ELR (cell line): ENCODE measurements at places on chromosomes 2 and 18.

DNA sequence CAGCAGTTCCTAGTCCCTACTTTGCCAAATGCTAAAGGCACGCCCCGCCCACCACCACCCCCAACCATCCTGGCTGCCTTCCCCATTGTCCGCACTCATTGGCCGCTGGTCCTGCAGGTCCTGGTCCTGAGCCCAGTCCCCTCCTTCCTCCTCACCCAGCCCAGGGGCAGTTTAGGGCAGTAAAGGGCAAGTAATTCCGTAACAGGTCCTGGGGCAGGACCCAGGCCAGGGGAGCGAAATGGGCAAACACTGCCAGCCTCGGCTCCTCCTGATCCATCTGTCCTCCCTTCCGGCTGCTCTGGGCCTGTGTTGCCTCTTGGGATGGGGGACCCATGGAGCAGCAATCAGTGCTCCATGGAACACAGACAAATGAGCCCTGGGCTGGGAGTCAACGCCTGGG is 6.1 kb downstream of the ADCY3 start:
- no peak for DNase-seq

- peak; percentile 45 for DNase-seq
Observed at GRCh38 chr2:236535024-236535423, 34.6 kb upstream of the ACKR3 start.

DNA sequence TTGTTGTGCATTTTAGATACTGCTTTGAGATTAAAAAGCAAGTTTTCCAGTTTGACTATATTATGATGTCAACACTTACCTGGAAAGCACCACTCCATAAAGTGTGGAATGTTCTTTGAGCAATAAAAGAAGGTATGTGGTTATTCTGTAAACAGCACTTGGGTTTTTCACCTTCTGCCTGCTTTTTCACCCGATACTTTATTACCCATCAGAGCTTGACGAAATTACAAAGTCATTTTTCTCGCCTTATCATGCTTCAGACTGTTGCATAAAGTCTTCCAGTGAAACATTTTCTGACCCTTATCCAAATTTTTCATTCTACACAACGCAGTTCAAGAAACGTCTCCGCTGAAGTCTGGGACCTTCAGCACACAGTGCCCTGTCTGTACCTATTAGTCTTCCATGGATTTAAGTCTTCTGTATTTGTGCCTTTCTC is 25.2 kb downstream of the CAB39 start:
- no peak for DNase-seq

DNA sequence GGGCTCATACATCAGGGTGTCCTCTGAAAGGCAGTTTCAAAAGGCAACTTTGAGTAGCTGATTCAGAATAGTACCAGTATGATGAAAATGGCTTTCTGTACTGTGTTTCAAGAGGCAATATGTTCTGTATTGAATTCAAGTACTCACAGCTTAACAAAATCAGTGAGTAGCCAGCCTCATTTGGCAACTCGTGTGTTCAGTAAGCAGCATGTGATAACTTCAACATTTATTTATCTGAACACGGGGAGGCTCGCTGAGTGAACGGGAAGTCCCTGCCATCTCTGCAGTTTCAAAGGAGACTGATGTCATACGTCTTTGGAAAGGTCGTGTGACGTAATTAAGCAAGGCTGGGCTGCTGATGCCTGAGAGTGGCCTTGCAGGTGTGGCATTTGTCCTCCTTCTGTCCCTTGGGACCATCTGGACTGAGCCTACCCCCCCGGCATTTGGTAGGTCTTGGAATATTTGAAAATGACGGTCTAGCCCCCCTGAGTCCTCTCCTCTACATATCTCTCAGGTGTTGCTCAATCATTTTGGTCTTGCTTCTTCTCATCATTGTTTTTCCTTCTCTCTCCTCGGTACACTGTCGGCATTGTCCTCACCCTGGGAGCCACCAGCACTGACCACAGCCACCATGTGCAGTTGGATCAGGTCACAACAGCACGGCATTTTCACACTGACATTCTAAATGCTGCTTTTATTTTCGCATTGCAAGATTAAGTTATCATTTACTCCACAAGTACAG is 62.8 kb downstream of the SMIM21 start:
- DNase-seq = no peak

GRCh38 chr2:15943378-15944280 is 3.3 kb downstream of the MYCN start:
- DNase-seq = no peak

DNA sequence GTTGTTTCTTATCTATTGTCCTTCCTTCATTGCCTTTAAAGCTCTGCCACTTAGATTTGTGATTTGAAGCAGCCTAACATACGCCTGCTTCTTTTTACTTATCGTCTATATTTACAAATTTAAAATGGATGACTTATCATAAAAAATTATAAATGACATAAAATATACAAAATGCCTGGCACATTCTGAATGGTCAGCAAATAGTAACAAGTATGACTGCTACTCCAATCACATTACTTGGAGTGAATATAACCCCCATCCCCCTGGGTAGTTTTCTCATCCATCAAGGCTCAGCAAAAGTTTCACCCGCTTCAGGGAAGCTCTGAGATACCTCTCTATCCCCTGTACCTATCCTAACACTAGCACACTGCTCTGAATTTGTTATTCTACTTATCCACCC is 708.9 kb downstream of the ERBB4 start:
- DNase-seq = no peak

DNA sequence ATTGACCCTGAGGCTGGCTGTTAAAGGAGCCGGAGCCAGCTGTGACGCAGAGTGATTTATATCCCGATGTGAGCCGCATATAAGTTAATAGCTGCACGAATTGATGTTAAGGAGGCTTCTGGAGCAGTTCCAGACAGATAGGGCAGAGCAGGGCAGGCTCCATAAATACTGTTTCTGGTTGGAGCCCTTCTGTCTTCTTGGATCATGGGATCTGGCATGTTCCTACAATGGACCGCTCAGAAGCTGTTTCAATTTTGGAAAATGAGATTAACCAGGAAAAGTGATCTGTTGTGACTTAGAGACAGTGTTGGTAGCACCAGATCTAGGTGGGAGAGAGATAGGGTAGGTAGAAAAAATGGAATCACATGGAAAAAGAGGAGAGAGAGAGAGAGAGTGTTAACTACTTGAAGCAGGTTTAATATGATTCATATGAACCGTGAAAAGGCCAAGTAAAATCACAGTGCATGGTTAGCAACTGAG is 4.8 kb upstream of the IGFBP5 start:
- DNase-seq = no peak

DNA sequence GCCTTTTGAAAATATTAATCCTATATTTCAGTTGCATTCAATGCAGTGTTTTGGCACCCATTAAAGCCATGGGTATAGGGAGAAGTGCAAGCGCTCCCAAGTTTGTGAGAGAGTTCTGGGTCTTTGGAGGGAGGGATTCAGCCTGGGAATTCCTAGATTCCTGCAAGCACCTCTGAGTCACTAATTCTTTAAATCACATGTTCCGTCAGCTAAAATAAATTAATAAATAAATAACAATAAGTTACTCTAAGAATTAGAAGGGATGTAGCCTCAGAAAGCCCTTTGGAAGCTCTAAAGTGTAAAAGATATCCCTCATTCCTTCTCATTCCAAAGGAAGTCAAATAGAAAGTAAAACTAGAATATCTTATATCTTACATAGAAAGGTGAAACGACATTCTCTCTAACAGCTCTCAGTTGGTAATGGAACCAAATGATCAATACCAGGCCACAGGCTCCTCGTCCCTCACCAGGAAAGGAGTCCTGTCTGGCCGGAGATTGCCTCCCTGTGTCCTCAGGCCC is 222.4 kb upstream of the RBBP8 start:
- no peak for DNase-seq

DNA sequence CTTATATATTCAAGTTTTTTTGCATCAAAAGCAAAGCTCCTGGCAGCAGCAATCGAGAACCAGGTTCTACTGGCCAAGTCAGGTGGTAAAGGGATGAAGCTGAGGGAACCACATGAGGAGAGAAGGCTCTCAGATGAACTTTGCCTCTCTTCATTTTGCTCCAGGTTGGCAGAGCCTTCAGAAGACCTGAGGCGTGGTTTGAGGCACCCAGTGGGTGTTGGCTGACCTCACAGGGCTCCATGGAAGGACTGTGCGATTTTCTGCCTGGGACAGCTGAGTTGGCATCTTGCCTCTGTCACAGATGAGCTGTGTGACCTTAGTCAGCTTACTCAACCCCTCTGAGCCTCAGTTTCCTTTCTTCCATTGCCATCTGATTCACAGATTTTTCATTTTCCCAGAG is 89.0 kb downstream of the INSIG2 start:
- DNase-seq = no peak

DNA sequence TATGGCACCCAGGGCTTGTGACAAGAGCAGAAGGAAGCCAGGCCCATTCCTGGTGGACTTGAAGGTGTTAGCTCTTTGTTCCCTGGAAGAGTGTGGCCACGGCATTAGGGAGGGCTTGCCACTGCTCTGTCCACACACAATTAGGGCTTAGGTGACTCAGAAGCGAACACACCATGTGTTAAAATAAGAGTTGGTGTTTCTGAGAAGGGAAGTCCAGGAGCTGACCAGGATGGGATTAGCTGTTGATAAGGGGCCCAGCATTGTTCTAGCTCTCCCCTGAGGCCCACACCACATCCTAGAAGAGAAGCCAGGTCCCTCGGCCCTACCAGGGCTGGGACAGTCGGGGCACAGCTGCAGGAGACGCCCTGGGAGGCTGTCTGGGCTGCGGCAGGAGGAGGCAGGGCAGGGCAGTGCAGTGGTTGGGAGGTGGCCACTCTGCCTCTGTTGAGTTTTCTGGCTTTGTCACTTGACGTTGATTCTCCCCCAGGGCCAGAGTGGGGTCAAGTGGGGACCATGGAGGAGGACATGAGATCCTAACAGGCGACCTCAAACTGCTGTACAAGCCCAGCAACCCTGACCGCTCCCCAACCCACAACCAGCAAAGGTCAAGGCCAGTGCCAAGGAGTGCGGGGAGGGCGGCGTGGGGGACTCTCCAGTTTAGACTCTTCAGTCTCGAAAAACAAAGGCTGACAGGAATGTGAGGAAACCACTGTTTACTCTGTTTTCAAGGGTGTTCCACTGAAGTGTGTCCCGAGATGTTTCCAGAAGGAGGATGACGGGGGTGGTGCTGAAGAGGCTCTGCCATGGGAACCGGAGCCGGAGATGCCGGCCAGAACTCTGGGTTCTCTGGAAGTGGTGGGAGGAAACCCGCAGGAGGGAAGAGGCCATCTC is 16.8 kb downstream of the GNLY start:
- DNase-seq = no peak

DNA sequence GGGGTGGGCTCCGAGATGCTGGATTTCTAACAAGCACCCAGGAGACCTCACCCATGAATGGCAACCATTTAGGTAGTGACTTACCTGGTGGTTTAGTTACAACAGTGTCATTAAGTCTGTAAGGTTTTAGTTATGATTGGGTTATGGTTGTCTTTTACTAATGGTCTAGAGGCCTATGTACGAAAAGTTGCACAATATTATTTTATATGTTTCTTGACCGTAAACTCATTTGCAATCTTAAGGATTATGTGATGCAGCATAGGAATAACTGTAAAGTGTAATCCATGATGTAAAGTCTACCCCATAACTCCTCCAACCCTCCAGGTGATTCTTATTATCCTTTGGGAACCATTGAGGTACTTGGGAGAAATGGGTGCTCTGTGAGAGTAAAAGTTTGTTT is 155.4 kb upstream of the ZEB2 start:
- no peak for DNase-seq

GRCh38 chr2:113850687-113851086 is 39.2 kb upstream of the ACTR3 start:
- DNase-seq = no peak

DNA sequence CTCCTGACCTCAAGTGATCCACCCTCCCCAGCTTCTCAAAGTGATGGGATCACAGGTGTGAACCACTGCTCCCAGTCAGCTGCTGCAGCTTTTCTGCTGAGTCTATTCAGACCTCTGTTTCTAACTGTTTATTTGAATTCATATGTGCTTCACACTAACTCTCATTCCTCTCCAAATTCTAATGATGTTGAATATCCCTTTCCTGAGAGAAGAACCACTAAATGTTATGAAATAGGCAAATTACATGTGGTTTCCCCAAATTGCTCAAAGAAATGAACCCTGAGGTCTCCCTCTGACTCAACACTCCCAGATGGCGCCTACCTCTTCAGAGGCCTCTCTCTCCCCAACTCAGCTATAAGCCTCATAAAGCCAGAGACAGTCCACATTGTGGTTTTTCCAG is 98.6 kb downstream of the IRS1 start:
- peak; percentile 80 for DNase-seq
